AG04449 (cell line): ENCODE measurements at places on chromosomes 1 and 21.

DNA sequence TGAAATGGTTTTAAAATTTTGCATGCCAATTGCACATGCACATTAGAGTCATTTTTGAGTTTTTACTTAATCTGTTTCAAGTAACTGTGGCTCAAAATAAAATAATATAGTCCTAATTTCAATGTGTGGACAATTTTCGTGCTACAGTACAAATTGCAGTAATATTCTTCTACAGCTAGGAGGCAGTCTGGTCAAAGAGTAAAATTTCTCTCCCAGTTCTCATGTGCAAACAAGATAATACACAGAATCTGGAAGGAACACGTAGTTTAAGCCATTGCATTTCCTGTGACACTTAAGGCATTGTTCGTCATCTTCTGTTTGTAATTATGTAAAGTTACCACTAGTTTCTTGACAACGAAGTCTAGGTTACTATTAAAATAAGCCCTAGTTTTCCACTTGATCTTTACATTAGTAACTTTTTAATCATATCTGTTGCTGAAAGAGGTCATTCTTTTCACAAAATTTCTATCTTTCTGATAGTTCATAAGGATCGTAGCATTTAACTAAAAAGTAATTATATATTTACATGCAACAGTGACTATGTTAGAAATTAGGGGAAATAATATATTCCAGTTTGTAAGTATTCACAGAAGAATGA lies 28.9 kb downstream of the ODR4 start:
- peak; percentile 17 for DNase-seq

DNA sequence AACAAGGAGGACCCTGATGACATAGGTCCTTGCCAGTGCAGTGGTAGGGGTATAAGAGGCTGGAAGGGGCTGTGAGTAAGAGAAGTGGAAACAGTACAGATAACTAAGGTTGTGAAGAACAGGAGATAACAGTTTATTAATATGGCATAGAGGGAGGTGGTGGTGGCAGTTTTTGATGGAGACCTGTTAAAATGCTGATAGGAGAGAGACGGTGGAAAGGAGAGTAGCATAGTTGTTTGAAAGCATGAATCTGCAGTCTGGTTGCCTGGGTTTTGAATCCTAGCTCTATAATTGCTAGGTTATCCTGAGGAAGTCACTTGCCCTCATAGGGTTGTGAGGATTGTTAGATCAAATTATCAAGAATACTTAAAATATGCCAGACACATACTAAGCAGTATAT lies 19.4 kb downstream of the LRRC41 start:
- DNase-seq: no peak

DNA sequence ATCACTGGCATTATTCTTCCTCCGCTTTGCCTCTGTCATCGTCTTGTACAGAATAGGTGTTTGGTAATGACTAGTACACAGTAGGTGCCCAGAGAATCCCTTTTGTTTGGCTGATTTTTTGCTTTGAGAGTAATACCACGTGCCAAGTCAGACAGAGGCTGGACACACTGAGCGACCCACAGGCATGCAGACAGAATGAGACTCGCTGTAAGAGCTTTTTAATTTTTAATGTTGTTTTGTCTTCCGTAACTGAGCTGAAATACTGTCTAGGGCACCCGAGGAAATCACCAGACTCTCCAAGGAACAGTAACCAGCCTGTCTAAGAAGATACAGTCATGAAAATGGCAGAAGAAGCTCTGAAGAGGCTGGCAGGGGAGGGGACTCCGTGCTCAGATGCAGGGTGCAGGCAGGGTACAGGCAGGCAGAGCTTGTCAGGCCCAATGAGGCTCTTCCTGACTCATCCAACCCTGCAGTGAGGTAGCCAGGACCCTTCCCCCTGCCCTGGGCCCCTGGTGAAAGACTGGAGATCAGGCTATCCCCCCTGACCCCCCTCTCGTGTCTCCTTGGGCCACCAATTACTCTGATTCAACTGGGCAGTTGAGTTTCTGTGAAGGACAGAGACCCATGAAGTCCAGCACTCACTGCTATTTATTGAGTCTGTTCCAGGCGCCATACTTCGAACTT lies 60.1 kb upstream of the ECE1 start:
- DNase-seq: no peak

DNA sequence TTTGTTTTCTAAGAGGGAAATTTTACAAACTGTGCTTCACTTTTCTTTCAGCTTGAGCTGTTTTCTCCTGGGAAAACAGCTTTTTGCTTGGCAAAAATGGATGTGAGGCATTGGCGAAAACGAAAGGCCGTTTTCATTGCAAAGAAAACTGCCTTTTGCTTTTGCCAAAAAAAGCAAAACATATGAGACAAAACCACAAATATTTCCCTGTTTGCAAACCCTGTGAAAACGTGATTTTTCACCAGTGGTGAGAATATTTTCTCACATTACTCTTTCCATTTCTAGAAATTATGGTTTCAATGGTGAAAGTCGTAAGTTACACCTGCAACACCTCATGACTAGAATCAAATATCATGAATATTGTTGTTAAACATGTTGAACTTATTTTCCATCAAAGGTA lies 74.0 kb upstream of the ZBTB18 start:
- peak; percentile 23 for DNase-seq

- DNase-seq: no peak
These were observed 44.2 kb upstream of the NEGR1 start for GRCh38 chr1:72326494-72326893.

DNA sequence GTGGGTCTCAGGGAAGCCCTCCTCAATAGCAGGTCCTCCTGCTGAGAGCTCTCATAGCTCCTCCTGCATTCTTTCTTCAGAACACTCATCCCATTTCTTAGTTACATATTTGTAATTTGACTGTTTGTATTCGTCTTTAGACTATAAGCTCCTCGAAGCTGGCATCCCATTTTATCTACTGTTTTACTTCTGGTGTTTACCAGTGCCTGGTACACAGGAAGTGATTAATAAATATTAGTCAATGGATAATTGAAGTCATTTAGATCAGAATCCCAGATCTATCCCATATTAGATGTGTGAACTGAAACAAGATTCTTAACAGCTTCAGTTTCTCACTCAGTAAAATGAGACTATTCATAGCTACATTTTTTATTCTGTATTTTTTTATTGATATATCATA lies 88.7 kb downstream of the PLPP3 start:
- DNase-seq: no peak

GRCh38 chr1:154465621-154466195 lies 36.3 kb upstream of the TDRD10 start:
- DNase-seq: no peak

- DNase-seq: no peak
These were observed 30.4 kb downstream of the IFNGR2 start for GRCh38 chr21:33433425-33434114.

DNA sequence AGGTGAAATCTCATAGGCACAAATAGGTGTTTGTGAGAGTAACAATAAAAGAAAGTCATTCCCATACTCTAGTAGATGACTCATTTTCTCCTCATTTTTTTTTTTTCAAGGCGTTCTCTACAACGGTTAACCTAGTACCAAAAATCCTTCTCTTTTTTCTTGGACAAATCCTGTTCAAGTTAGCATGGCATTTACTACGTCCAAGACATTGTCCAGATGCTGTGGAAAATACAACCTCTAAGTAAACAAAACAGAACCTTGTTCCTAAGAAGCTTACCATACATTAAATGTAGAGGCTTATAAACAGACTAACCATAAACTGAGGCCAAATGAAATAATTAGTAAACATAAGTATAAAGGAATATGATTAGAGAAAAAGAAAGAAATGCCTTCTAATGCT lies 76.2 kb upstream of the RGS4 start:
- no peak for DNase-seq

DNA sequence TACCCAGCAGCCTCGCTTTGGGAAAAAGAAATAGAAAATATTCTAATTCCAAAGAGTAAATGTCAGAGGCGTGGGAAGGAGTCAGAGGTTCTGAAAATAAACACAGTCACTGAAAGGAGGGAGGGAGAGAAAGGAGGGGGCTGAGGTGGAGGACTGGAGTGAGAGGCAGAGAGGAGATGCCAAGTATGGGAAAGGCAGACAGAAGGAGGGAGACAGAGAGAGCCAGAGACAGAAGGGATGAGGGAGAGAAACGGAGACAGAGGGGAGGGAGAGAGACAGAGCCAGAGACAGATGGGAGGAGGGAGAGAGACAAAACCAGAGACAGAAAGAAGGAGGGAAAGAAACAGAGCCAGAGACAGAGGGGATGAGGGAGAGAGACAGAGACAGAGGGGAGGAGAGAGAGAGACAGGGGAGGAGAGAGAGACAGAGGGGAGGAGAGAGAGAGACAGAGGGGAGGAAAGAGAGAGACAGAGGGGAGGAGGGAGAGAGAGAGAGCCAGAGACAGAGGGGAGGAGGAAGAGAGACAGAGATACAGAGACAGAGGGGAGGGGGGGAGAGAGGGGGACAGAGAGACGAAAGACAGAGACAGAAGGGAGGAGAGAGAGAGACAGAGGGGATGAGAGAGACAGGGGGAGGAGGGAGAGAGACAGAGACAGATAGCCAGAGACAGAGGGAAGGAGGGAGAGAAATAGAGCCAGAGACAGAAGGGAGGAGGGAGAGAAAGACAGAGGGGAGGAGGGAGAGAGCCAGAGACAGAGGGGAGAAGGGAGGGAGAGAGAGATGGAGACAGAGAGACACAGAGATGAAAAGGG lies 525.5 kb downstream of the MATN1 start:
- no peak for DNase-seq

GRCh38 chr1:22767852-22768251 lies 57.2 kb downstream of the EPHB2 start:
- no peak for DNase-seq

- no peak for DNase-seq
These were observed 586.3 kb downstream of the LRRIQ3 start for GRCh38 chr1:73611681-73612080.

DNA sequence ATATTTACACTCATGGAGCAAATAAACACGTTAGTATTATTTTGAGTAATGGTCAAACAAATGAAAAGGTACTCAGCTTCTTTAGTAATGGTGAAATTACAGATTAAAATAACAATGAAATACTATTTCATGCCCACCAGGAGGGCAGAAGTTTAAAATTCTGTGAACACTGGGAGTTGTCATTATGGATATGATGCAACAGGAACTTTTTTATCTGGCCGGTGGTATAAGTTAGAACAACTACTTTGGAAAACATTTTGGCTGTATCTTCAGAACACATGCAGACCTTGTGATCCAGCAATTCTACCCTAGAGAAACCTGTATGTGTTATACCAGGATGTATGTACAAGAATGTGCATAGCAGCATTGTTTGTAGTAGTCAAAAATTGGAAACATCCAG lies 23.2 kb upstream of the PPP1R8 start:
- no peak for DNase-seq

DNA sequence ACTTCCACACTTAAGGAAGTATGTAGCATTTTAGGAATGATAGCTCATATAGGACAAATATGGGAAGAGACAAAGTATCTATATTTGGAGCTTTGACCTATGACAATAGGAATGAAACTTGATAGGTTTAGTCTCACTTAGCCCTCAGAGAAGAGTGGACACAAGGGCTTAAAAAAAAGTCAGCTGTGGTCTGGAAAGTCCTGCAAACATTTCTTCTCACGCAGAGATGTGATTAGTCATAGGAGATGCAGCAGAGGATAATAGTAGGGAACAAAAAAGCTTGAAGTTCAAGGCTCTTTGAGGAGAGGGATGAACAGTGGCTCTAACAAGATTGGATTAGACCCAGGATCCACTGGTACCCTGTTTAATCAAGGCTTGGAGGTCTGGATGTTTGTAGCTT lies 14.8 kb upstream of the RNF220 start:
- DNase-seq: peak; percentile 59

GRCh38 chr1:41353744-41354143 lies 7.5 kb upstream of the FOXO6 start:
- no peak for DNase-seq

GRCh38 chr1:42784946-42785693 lies at the start of gene TMEM269:
TSS of gene TMEM269 (plus strand) at chr1:42784991. CDS start at chr1:42789894, 4,903 bp downstream.
- DNase-seq: no peak

- DNase-seq: no peak
These were observed 57.3 kb downstream of the AGO3 start for GRCh38 chr1:35988237-35988636.

DNA sequence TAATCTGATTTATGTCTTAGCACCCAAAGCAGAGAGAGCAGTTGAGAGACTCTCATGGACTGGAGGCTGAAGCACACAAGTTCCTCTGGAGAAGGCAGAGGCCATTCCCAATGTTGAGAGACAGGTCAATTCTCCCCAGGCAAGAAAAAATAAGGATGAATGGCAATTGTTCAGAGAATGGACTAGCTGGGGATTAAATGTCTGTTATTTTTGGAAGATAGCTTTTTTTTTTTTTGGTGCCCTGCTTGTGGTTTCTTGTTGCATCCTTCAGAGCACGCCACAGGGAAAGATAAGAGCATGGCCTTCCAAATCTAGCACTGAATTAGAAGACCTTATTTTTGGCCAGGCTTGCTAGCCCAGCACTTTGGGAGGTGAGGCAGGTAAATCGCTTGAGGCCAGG lies 65.6 kb upstream of the ERRFI1 start:
- no peak for DNase-seq

GRCh38 chr1:64539781-64540218 lies 69.9 kb downstream of the CACHD1 start:
- no peak for DNase-seq

DNA sequence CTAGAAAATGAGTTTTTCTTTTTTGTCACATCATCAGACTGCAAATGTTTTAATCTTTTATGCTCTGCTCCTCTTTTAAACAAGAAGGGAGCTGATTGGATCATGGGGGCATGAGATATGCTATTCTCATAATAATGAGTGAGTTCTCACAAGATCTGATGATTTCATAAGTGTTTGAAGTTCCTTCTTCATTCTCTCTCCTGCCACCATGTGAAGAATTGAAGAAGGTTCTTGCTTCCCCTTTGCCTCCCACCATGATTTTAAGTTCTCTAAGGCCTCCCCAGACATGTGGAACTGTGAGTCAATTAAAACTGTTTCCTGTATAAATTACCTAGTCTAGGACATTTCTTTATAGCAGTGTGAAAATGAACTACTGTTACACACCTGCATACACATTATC lies 218.2 kb downstream of the NRIP1 start:
- no peak for DNase-seq

GRCh38 chr21:32702702-32703101 lies 25.1 kb downstream of the SYNJ1 start:
- no peak for DNase-seq

DNA sequence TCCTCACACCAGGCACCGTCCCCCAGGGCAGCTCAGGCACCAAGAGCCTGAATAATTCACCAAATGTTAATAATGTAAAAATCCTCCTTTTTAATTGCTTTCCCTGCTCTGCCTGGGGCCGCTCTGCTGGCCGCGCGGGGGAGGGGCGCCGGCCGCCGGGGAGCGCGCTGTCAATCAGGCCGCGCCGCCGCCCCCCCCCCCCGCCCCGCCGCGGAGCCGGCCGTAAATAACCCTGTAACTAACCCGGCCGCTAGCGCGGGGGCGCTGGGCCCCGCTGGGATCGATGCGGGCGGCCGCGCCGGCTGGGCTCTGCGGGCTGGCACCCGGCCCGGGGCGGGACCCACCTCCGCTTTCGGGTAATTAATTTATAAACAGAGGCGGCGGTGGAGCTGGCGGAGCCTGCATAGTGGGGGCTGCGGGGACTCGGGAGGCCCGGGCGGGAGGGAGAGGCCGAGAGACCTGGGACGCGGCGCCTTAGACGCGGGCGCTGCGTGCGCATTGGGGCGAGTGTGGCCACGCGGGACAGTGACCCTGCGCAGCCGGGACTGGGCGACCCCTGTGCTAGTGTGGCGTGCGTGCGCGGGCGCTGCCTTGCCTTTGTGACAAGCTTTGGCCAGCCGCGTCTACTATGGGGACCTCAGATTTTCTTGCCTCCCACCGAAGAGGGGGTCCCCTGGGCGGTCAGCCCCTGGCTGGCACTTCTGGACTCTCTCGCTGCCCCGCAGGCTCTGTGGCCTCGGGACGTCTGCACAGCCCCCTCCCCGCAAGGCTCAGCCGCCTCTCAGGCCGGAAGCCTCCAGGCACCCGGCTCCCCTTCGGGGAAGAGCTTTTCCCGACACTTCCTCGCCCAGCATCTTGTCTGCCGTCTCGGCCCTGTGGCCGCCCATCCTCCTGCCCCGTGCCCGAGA lies 16.6 kb downstream of the SAMD11 start:
- no peak for DNase-seq
